ENCODE measurements at places on chromosomes 5 and 9. TPM values are rescaled to one million over a fixed set of nuclear protein-coding genes. Genes with fewer than 3 reads are reported as not detected.

DNA sequence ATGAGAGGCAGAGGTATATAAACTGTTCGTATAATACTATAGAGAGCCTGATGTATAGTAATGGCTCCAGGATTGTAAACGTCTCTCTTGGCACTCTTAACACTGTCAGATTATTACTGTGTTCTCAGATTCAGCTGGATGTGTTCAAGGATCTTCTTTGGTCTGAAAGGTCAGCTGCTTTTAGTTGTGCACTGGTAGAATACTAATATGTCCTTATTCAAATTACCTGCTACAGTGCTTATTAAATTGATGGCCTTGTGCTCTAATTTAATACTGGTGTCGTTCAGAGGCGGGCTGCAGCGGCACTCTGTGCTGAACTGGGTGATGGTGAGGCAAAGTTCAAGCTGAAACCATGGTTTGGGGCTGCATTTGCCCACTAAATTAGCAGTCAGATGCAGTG is 216.7 kb upstream of the ARRDC3 start:
- no peak for DNase-seq

- no peak for DNase-seq
These were observed 344.6 kb downstream of the OSTF1 start for GRCh38 chr9:75432888-75433287.

The STARD4 gene
- 10.7 TPM for total RNA-seq

- no peak for DNase-seq
These were observed 9.1 kb downstream of the BRD3 start for GRCh38 chr9:134058716-134059115.

DNA sequence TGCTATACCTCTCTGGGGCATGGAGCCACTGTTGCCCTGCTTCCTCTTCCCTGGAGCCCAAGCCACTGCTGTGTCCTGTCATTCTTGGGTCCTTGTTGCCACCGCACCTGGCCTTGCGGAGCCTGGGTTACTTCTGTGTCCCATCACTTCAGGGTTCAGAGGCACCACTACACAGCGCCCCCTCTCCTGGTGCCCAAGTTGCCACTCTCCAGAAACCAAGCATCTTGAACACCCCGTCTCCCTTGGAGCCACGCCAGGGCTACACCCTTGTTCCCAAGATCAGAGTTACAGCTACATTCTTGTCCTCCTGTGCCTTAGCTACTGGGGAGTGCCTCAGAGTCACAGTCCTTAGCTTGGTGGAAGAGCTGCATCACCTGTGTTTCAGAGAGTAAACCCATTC is 147.2 kb upstream of the CD180 start:
- DNase-seq = no peak

GRCh38 chr9:71647094-71647591 is 121.2 kb downstream of the CEMIP2 start:
- DNase-seq = no peak

The AK1 gene
- total RNA-seq = 68.3 TPM

GRCh38 chr5:78747705-78748359 is 99.3 kb upstream of the LHFPL2 start:
- DNase-seq = no peak

GRCh38 chr5:175466700-175467318 is 11.6 kb upstream of the SFXN1 start:
- no peak for DNase-seq

DNA sequence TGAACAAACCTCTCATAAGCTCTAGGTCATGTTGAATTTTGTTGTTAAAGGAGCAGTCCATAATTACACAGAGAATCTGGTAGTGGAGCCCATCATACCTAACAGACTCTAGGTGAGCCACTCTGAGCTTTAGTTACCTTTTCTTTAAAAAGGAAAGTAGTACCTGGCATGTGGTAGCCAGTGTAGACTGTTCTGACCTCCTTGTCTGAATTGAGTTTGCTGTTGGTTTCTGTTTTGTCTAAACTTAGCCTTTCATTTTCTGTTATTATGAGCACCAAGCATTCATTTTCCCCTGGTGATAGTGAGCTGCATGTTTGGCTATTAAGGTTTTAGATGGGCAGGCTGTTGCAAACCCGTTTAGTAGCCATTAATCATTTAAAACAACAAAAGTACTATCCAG is 112.2 kb downstream of the MAST4 start:
- DNase-seq = no peak
